ENCODE measurements at places on chromosomes 1 and 21.

DNA sequence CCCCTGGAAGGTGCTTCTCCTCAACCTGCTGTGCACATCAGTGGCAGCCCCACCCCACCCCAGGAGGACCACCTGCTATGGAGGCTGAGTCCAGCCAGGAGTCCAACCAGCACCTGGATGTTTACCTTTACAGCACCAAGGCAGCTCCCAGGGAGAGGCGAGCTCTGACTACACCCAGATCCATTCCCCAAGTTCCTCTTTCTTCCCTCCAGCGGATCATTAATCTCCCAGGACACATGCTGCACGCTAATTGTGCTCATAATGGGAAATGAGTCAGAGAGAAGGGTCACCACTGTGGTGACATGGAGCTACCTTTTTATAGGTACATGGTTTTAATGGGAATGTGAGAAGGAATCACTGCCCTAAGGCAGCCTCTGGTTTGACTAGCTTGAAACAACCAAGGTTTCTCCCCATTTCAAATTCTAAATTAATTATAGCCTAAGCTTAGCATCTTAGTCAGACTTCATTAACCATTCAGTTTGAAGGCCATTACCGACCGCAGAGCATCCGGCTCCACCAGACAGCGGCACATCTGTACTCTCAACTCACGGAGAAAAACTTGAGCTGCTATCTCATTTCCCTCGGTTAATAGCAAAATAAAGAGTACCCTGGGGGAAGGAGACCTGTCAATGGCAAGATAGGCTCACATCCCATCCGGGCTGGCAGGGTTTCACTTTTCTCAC lies 173.1 kb upstream of the GALNT2 start:
- no peak for DNase-seq

GRCh38 chr1:57017200-57017599 lies 51.4 kb upstream of the C8B start:
- no peak for DNase-seq

DNA sequence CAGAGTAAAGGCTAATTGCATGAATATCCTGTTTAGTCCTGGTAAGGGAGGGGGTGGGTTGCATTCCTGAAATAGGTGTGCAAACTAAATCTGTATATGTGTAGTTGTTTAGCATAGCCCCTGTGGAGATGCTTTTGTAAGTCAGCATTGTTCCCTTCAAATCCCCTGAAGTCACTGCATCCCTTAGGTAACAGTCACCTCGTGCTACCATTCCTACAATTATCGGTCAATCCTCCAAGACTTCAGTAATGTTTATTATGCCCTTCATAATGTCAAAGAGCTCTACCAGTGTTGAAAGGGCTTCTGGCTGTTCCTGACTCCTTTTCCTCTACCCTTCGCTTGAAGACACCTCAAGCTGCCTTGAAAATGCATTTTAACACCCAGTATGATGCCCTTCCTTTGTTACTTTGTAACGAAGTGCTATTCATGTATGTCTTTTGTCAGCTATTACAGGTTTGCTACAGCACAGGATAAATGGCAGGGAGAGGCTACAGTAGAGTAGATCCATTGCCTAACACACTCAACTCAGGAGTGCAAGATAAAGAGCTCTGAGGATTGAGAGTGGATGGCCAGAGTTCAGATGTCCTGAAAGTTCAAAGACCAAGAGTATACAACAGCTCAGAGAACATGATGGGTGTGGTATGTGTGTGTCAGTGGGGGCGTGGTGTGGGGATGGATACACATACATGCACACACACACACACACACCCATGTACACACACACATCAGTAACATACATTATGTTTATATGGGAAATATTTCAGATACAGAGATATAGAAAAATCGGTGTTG lies 27.4 kb upstream of the FOXD3 start:
- no peak for DNase-seq

- DNase-seq, result no peak
These were observed 61.2 kb downstream of the ERI3 start for GRCh38 chr1:44293761-44294315.

DNA sequence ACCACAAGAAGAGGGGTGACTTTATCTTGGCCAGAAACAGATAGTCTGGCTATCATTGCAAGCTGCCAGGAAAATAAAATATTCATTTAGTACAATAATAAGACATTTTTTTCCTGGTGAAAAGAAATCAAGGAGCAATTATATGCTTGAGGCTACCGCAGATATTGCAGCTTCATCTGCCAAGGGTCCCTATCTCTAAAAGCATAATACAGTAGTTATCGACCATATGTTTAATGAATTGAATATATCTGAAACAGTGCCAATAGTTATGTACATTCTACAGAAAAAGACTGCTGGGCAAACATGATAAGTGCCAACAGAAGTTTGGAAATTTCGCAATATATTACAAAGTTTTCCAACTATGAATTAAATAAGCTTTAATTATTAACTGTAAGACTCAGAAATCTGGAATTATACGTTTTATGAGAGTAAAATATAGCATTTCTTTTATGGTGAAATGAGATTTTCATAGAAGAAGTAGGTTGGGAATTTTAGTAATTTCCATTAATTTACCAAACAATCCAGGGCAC lies 561.1 kb upstream of the ZP4 start:
- DNase-seq, result no peak

DNA sequence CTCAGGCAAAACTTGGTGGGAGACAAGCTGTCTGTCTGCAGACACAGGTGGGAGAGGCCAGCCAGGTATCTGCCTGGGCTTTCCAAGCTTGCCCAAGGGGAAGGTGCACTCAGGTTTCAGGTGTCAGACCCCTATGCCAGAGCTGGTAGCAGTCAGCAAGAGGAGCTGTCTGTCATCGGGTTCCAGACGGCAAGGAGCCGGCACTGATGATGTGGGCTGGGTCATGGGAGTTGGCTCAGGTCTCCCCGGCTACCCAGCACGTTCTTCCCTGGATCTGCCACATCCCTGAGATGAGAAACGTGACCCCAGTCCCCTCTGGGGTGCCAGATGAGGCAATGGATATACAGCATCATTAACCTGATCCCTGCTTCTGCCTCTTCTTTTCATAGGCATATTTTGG lies 23.0 kb downstream of the TMCC2 start:
- no peak for DNase-seq

GRCh38 chr1:209962388-209962787 lies 24.4 kb downstream of the SYT14 start:
- no peak for DNase-seq

DNA sequence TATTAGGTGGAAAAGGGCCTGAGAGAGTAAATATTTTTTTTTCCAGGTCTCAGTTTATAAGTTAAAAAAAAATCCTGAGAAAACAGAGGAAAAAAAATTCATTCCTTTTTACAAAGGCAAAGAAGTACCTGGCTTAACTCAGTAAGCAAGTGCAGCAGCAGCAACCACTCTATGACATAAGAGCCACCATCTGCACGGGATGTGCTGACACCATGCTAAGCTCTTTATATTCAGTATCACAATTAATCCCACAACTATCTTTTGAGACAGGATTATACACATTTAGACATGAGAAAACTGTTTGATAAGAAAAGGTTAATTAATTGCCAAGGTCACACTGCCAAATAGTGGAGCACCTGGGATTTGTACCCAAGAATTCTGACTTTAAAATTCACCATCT lies 13.4 kb upstream of the DPT start:
- DNase-seq, result no peak

GRCh38 chr1:164337885-164338284 lies 221.1 kb upstream of the PBX1 start:
- DNase-seq, result no peak

DNA sequence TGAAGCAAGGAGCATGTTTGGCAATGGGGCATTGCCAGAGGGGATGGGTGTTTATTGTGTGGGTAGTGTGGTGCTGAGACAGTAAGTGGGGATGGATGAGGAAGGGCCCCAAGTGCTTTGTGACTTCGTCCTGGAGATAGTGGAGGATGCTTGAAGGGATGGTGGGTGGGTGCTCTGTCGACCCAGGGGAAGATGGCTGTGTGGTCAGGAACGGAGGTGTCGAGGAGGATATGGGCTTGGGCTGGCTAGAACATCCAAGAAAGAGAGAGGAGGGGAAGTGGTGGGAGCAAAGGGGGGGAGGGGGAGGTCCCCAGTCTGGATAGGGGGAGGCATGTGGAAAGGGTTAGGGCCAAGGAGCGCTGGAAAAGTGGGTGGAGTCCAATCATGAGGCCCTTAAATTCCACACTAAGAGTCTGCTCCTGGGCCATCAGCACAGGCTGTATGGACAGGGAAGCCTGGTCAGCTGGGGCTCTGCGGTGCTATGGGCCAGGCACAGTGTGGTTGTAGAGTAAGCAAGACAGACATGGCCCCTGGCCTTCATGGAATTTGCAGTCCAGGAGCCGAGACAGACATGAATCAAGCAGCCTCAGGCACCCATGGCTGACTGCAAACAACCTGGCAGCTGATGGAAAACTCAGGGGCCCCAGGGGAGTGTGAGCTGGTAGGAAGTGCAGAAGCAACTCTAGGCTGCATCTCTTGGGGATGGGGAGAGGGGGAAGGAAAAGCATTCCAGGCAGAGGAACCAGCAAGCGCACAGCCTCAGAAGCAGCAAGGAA lies 36.3 kb downstream of the EDN2 start:
- DNase-seq, result no peak
